ENCODE measurements at places on chromosomes 12 and 14.

DNA sequence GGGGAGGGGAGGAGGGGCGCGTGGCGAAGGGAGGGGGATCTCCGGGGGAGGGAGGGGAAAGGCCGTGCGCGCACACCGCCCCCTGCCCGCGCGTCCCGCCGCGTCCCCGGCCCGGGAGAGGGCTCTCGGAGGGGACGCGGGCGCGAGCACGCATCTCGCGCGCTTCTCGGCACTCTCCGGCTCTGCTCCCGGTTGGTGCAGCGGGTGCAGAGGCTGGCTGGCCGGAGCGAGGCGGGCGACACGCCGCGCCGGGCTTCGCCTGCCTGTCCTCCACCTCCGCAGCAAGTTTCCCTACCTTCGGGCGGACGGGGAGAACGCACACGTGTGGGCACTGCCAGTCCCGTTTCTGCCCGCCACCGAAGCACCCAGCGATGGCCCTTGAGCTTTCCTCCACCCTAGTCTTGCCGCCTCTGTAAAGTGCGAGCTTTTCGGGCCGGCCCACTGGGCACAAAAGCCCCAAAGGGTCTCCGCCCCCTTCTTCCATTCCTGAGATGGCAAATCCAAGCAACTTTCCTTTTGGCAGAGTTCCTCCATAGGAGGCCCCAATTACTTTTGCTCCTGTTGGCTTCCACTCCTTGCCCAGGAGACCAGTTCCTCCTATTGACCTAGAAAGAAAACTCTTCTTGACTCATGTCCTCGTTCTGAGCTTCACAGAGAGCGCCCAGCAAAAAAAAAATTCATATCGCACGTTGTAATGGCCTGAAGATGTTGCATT, 363 bp upstream of the CSAD start:
- DNase-seq = peak; percentile 74

- peak; percentile 9 for DNase-seq
Observed at GRCh38 chr12:15982471-15982870, 71.3 kb downstream of the DERA start.

GRCh38 chr12:27627123-27627852, 69.0 kb upstream of the REP15 start:
- DNase-seq = no peak

DNA sequence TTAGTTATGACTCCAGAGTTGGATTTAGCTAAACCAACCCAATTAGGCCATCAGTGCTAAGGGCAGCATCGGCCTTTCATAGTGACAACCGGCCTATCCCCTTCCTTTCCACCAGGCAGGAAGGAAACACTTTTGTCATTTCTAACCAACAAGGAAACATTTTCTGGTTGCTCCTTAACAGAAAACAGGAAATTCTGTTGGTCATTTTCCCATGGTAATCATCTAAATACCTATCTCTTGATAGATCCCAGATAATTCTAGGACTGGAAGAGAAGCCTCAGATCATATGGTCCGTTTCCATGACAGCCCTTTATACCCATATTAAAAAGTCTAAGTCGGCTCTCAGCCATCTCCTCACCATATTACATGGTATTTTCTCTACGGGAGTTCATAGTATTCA, 79.2 kb upstream of the USP44 start:
- no peak for DNase-seq

DNA sequence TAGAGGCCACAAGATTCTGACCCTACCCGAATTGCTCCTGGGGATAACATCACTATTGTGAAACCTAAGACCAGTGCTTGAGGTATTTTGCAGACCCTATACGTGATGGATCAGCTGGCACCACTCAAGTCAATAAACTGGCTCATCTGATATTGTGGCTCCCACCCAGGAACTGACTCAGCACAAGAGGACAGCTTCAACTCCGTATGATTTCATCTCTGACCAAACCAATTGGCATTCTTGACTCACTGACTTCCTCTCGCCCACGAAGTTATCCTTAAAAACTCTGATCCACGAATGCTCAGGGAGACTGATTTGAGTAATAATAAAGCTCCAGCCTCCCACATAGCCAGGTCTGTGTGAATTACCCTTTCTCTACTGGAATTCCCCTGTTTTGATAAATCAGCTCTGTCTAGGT, 1036.1 kb upstream of the TMEM132C start:
- DNase-seq = no peak

DNA sequence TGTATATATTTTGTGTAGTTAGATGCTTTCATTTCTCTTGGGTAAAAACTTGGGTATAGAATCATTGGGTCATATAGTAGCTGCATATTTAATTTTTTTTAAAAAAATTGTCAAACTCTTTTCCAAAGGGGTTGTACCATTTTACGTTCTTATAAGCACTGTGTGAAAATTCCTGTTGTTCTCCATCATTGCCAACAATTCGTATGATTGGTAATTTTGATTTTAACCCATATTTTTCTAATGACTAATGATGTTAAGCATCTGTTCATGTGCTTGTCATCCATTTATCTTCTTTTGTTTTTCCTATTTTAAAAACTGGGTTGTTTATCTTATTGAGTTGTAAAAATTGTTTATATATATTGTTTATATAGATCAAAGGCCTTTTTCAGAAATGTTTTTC, 77.4 kb downstream of the OTOGL start:
- no peak for DNase-seq

DNA sequence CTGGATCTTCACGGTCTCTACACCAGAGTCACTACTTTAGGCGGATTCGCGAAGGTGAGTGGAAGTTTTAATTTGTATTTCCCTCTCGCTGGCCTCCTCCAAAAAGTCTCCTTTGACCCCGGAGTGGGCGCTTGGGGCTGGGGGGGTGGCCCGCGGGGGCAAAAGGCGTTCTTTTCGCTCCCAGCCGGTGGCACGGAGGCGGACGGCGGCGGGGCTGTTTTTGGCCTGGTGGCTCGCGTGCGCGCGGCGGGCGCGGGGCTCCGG, 510 bp downstream of the ARID2 start:
- no peak for DNase-seq

DNA sequence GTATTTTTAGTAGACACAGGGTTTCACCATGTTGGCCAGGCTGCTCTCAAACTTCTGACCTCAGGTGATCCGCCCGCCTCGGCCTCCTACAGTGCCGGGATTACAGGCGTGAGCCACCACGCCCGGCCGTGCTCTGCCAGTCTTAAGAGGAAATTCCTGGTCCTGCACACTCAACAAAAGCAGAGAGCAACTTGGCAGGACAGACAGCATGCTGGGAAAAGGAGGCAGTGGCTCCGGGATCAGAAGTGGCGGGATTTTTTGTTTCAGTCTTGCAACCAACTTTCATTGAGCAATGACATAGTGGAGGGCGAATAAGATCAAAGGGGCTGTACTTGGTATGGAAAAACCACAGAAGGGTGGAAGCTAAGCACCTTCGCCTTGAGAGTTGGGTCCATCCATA, 2.1 kb downstream of the CKAP4 start:
- no peak for DNase-seq

All from cerebellar cortex (tissue), 1 donor.